Stimulated activated CD4-positive, alpha-beta T cell treated with anti-CD3 and anti-CD28 coated beads, Interleukin-4, amount 100 ng/mL, for 1 hour (primary cell): ENCODE measurements at places on chromosomes 7 and 10.

GRCh38 chr7:117319181-117319580, 3.7 kb downstream of the WNT2 start:
- no peak for DNase-seq

DNA sequence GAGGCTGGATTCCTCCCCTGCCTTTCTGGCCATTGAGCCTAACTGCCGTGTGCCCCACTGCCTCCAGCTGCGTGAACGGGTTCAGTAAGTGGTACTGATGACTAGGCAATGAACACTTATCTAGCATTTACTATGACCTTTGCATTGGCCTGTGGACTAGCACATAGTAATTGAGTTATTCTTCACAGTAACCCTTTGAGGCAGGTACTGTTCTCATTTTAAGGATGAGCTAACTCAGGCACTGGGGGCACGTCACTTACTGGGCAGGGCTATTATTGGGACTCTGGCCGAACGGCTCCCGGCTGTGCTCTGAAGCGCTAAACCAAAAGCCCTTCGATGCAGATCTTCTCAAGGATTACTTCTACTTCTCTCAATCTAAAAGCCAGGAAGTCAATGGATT, 38.3 kb downstream of the WIPF3 start:
- DNase-seq, result no peak

DNA sequence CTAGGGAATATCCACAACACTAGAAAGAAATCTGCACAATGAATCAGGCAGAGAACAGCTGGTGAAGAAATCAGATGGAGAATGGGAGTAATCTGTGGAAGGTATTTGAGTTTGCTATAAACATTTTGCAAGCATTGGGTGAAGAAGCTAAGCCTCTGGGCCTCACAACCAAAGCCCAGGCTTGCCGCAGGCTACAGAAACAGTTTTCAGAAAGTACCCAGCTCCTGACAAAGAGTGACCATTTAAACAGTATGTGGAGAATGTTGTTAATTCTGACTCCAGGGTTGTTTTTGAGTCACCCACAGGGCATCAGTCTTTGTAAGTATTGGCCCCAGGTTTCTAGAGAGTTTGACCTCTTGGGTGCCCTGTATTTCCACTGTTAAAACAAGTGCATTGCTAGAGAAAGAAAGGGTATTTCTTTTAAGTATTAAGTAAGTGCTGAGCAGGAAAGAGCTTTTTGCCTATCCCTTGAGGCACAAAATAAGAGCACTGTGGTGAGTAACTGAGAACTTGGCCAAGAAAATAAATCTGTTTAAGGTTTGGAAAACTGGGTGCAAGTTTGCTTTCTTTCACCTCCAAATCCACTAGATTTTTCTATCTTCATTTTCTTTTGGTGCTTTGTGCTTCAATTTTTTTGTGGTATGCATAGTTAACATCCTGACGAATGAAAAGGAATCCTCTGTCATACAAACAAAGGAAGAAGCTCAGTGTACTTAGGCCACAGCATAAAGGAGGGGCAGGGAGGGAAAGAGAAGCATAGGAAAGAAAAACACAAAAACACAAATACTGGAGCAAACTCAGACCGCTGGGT, 691.8 kb downstream of the SUGCT start:
- DNase-seq, result no peak

DNA sequence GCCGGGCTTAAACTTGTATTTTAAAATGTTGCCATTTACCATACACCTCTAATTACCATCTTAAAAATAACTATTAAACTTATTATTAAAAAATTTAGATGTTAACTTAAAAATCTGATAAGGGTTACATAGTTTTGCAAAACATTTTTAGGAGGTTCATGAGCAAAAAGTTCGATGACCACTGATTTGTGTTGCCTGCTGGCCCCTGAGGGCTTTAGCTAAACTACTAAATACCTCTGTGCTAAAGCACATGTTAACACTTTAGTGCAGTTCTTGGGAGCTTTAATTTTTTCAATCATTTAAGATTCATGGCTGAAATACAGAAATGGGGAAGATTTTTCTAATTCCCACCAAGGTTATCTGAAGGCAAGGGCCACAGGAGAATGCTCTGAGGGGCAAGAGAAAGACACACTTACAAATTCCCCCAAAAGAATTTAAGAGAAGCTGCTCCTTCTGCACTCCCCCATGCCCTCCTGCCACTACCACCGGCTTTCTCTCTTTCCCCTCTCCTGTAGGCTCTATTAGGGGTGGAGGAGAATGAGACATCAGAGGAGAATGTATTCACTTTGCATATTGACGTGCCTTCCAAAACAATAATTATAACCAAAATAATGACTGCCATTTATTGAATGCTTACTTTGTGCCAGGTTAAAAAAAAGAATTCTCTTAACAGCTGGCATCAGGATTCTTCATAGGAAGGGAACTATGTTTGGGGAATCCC, 106.2 kb downstream of the RTKN2 start:
- DNase-seq, result no peak

DNA sequence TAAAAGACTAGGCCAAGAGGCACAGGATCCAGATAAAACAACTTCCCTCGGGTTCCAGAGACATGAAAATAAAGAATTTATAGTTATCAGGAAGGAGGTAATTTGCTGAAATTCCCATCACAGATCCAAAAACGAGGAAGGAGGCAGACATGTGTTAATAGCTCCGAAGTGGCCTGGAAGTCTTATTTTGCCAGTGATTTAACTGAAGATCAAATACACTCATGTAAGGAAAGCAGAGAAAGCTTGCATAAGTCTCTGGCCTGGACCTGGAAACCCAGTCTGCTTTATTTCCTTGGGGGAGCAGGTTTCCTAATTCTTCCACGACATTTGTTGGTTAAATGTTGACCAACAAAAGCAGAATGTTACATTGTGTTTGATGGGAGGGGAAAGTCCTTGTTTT, 498.7 kb upstream of the C7orf33 start:
- DNase-seq, result no peak

DNA sequence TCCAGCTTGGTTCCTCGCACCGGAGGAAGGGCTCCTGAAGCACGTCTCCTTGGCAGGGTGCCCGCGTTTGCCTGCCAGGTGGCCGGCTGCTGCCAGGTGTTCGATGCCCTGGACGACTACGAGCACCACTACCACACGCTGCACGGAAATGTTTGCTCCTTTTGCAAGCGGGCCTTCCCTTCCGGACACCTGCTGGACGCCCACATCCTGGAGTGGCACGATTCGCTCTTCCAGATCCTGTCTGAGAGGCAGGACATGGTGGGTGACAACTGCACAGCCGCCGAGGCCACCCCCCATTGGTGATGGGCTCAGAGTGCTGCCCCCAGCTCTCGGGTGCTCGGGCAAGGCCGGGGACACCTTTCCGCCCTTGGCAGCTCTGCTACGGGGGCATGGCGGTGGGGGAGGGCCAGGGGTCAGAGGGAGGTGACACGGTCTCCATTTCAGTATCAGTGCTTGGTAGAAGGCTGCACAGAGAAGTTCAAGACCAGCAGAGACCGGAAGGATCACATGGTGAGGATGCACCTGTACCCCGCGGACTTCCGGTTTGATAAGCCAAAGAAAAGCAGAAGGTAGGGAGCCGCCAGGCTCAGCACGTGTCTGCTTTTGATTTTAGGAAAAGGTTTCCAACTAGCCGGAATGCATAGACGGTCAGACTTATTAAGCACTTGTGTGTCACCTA, 1.1 kb downstream of the ZNF511 start:
- no peak for DNase-seq

DNA sequence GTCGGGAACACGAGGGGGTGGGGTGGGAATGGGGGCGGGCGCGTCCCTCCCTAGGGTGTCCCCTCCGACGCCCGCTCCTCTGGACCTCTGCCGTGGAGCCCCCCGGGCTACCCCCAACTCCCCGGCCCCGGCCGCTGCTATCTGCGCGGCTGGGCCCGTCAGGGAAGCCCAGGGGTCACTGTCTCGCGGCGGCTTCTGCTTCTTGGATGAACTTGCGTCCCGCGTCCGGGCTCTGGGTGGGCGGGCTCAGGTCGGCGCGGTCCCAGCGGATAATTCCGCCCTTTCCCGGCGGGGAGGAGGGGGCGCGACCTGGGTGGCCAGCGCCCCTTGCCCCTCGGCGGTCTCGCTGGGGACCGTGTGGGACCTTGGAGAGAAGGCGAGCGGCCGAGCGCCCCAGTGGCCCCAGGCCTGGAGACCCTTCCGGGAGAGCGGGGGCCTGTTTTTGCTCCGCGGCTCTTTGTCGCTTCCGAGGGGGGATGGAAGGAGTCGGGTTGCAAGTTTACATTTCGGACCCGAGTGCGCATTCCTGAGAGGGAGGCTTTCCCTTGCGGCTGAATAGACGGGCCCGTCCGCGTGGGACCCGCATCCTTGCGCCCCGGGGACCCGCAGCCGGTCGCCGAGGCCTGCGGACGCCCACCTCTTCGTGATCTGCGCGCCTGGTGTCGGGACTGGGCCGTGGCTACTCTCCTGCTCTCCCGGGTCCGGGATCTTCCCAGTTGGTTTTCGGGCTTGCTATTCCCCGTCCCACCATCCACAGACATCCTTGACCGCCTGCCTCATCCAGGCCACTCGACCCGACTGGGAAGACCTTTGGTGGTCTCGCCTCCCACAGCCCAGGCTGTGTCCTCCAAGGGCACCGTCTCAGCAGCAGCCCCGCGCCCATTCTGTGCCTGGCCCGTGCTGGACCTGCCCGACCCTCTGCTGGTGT, 812 bp downstream of the DOCK1 start:
- DNase-seq, result no peak

DNA sequence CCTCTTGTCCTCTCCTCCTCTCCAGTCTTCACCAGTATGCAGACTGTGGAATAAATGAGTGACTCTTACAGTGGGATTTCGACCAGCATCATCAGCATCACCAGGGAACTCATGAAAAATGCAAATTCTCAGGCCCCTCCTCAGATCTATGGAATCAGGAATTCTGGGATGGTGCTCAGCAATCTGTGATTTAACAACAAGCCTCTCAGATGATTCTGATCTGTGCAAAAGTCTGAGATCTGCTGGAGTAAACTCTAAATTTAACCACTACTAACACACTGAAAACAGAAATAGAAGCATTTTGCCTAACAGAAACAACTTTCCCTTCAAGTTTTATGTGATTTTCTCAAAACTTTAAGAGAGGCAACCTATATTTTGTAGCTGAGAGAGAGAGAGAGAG, 124.8 kb upstream of the FAM3C start:
- no peak for DNase-seq

GRCh38 chr10:29141761-29142160, 147.1 kb upstream of the LYZL1 start:
- DNase-seq, result no peak
